ENCODE measurements at places on chromosomes 16 and 17.
A peak's percentile ranks its signal among the peaks of the same experiment; 100 is the strongest.

- DNase-seq: no peak
Observed at GRCh38 chr16:51816929-51817328, 665.9 kb upstream of the SALL1 start.

DNA sequence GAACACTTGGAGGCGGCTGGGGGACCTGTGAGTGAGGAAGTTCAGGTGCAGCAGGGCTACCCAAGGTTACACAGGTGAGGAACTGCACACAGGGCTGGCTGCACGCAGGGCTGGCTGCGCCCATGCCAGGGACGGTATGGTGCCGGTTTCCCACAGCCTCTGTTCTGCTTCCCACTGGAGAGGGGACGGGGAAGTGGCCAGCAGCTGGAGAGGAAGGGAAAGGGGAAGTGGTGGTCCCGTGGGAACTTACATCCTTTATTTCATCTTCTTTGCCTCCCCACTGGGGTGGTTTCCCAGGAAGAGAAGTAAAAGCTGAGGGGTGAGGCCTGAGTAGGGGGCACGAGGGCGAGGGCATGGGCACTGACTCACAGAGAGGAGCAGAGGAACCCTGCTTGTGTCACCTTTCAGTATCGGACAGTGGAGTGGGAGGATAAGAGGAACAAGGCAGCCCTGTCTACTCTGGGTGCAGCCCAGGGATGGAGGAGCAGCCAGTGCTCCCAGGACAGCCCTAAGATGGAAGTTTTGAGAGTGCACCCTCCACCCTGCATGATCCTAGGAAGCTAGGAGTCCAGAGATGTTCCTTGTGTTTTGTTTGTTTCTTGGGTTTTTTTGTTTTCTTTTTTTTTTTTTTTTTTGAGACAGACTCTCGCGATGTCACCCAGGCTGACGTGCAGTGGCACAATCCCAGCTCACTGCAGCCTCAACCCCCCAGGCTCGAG is 25.5 kb upstream of the CDH1 start:
- no peak for DNase-seq

- no peak for DNase-seq
Observed at GRCh38 chr16:3389663-3390338, 11.0 kb downstream of the ZSCAN32 start.

DNA sequence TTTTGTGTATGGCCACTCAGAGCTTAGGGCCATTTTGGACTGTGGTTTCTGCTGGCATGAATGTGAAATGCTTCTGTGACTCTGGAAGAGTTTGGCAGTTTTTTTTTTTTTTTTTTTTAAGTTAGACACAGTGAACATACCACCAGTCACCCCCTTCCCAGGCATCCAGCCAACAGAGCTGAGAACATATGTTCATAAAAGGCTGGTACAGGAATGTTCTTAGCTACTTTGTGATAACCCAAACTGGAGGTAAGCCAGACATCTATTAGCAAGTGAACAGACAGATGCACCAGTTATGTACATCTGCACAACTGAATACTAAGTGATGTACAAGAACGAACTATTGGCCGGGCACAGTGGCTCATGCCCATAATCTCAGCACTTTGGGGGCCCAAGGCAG is 92.7 kb downstream of the ABCC1 start:
- no peak for DNase-seq

DNA sequence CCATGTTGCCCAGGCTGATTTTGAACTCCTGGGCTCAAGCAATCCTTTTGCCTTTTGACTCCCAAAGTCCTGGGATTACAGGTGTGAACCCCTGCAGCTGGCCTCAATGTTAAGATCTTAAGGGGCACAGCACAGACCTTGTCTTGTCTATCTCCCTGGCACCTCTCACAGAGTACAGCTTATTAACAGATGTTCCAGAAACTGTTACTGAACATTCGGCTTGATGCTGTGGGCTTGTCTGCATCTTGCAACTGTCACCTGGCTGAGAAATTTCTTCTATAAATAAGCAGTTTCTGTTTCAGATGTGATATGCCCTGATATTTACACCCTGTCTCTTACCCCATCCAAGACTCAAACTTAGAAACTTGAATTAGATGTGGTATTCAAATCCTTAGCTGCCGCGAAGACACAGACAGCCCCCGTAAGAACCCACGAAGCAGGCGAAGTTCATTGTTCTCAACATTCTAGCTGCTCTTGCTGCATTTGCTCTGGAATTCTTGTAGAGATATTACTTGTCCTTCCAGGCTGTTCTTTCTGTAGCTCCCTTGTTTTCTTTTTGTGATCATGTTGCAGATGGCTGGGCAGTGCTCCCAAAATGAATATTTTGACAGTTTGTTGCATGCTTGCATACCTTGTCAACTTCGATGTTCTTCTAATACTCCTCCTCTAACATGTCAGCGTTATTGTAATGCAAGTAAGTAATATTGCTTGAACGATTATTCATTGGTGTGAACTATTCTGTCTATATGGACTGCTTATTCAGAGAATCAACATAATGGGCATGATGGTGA is at the start of gene TNFRSF17:
TSS of gene TNFRSF17 (plus strand) at position 450 of the 791 bp plus-strand sequence. CDS start at position 565, 115 bp downstream.
- DNase-seq: peak; percentile 93

DNA sequence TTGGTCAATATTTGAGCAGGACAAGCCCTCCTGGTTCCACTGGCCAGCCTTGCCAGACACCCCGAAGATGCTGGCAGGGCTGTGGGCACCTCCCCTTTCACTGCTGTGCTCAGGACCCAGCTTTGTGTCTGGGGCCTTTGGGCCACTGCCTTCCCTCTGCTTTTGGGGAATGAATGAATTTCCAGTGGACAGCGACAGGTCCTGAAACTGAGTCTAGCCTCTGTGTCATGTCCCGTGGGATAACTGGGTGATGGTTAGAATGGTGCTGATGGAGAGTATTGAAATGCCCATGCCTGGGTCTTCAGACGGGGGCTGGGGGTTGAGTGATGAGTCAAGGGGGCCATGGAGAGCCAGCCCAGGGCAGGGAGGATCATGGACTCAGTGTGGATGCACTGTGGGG is 135.8 kb downstream of the FOXL1 start:
- no peak for DNase-seq

DNA sequence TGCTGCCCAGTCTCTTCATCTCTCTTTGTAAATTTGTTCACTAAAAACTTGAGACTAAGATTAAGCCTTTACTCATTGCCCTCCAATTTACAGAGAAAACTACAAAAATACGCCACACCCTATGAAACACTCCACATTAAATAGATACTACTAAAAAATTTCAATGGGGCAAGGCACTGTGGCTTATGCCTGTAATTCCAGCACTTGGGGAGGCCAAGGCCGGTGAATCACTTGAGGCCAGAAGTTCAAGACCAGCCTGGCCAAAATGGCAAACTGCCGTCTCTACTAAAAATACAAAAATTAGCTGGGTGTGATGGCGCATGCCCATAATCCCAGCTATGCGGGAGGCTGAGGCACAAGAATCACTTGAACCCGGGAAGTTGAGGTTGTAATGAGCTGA is 3.8 kb downstream of the UBE2O start:
- no peak for DNase-seq

DNA sequence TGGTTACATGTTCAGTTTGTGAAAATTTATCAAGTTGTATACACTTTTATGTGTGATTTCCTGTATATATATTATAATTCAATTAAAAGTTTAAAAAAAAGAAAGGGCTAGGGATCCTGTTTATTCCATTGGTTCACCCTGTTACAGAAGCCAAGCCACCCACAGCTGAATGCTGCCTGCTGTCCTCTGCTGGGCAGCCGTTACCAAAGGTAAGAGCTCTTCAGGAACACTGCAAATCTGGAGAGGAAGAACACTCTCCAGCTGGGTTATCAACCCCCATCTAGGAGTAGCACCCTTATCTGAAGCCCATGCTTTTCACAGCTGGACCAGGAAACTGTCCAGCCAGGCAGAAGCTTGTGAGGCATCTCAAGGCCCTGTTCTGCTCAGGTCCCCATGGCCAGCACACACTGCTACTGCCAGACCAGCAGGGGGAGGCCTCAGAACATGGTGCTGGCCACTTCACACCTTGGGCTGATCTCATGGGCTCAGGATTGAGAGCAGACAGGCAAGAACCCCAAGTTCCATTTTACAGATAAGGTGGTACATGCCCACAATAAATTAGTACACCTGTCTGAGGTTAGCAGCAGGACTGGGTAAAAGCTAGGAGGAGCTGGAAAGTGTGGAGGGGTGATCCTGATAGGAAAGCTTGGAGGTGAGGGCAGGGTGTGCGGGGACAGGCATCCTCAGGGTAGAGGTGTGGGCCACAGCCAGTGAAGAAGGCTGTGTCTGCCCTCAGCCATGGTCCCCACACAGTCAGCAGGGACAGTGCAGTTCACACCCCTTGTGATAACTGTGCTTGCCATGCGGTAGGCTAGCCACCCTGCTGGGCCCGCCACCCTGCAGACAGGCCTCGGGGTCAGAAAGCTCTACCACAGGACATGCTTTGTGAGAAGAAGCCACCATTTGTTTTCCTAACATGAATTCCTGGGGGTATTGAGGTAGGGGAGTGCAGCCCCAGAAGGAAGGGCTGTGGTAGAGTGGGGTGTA is 54.3 kb upstream of the SREBF1 start:
- no peak for DNase-seq

DNA sequence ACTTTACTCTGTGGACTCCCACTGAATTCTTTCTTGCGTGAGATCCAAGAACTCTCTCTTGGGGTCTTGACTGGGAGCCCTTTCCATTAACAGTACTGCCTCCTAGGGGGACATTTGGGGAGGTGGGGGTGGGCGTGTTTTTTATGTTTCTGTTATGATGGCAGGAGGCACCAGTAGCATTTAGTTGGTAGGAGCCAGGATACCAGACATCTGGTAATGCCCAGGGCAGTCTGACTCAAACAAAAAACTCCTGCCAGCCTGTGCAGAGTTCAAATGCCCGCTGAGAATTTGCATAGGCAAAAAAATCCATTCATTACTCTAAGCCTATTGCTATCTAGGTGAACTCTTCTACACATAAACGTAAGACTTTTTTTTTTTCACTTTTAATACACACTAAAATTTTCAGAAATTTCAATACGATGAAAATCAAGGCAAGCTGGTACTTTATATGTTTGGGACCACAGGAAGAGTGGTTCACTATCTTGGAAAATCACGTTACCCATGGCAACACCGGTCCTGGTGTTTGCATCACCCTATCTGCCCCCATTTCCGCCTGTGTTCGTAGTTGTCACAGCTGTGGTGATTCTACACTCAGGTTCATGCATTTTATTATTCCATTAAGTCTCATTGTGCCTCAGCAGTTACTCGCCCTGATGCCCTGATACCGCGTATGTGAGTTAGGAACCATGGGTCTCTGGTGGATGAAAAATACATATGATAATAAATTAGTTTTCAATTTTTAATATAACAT is 121.1 kb upstream of the XYLT1 start:
- DNase-seq: no peak

DNA sequence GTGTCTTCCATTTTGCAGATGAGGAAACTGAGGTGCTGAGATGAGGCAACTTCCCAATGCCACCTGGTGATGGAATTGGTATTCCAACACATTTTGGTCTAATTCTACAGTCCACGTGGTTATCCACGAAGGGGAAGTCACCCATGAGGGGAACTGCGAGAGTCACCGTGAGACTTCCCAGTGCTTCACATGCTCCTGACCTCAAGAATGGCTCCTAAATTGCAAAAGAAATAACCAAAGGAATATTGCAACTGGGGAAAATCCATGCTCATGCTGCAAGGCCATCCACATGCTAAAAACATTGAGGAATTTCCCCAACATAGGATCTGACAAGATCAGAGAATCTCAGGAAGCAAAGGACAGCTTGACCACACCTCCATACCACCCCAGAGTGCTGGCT is 153.9 kb downstream of the HS3ST3B1 start:
- DNase-seq: no peak

GRCh38 chr17:32159586-32160438 is 17.5 kb downstream of the RHOT1 start:
- DNase-seq: no peak

GRCh38 chr17:40915199-40915661 is 22.2 kb downstream of the KRT23 start:
- no peak for DNase-seq

- DNase-seq: no peak
Observed at GRCh38 chr16:82886146-82886545, 259.4 kb downstream of the CDH13 start.

DNA sequence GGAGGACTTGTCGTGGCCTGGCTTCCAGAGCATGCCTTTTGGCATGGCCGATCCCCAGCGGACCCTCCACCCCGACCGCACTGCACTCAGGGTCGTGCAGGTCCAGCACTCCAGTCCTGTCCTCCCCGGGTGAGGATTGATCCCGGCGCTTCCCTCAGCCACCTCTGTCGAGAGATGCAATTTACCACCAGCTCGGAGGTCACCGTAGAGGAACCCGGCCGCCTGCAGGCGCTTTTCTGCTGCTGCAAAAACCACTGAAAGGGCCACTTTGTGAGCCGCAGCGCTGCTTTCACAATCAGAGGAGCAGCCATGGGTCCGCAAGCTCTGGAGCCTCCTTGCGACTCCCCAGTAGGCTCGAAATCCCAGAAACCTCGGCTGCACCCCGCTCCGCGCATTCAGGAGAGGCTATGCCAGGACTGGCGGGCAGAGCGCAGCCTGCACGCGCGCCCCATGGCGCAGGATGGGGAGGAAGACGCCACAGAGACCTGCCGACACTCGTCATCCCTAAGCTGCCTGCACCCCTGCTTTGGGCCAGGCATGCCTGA is 134.2 kb downstream of the HS3ST2 start:
- no peak for DNase-seq

GRCh38 chr17:74738051-74738996 is 1.3 kb downstream of the RAB37 start:
- peak; percentile 41 for DNase-seq

GRCh38 chr17:80476877-80477646 is 655 bp upstream of the NPTX1 start:
- no peak for DNase-seq

DNA sequence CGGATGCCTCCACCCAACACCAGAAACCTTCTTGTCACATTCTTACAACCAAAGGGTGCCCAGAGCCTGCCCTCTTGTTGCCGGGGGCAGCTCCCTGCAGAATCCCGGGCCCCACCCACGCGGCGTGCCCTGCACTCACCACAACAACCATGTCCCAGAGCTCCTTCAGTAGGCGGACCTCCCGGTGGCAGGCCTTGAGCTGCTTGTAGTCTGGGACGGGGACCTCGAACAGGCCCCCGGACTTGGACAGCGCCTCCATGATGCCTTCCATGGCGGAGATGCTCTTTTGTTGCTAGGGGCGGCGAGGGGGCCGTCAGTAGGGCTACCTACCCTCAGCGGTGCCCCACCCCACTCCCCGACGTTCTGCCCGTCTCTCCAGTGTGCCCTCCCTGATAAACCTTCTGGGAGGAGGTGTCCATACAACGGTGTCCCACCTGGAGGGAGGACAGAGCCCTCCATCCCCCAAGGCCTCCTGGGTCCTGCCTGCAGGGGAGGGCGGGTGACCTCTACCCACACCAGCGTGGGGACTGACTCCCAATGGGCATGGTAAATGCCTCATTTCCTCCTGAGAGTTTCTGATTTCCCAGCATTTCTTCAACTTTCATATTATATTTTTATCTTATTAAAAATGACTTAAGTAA is 52.2 kb downstream of the DNAH17 start:
- no peak for DNase-seq

- DNase-seq: no peak
Observed at GRCh38 chr17:74702116-74702871, 10.4 kb downstream of the CD300LF start.

All from GM12864 (cell line).